ENCODE measurements at places on chromosomes 12 and 14.

GRCh38 chr12:131683266-131684014 lies 27.4 kb upstream of the SFSWAP start:
- DNase-seq = no peak

DNA sequence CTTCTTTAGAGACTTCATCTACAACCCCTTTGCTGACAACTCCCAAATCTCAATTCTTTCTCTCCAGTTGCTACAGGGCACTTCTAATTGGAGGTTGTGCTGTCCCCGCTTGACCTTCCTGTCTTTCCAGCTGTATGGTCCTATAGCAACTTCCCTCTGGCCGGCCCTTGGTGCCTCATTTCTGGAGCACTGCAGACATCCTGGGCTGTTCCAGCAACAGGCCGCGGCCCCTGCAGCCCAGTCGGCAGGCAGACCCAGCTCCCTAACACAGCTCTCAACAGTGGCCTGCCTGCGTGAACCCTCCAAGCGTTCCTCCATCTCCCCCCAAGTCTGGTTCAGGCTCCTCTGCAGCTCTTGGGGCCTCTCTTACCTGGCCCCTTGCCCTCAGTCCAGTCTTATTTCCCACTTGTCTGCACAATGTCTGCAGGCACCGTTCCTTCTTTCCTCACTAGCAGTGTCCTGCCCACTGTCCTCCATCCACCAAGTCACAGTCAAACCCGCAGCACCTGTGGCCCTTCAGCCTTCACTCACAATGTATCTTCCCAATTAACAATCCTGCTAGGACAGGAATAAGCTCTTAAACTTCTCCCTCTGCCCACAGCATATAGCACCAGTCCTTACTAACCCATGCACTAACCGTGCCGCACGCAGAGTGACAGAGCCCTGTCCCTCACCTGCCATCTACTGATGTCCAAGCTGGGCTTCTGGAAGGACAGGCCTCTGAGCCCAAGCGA lies 1.6 kb upstream of the EML1 start:
- no peak for DNase-seq

DNA sequence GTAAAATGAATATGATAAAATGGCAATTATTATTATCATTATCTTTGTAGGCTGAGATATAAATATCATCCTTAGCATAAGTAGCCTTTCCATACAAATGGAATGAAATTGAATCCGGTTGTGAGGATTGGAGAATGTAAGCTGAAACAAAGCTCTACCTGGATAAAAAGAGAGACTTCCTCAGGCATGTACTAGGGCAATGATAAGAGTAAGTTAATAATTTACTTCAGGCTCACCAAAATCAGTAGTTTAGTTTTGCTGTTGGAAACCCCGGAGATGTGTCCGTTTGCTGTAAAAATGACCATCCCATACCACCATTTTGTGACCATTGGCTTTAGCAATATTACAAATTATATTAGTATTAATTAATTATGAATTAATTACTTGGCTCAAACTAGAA lies 96.3 kb downstream of the C12orf75 start:
- no peak for DNase-seq

GRCh38 chr14:65195042-65195719 lies 92.9 kb upstream of the MAX start:
- no peak for DNase-seq
